Sigmoid colon (tissue), 7 donors: ENCODE measurements at places on chromosomes 5 and 9.

DNA sequence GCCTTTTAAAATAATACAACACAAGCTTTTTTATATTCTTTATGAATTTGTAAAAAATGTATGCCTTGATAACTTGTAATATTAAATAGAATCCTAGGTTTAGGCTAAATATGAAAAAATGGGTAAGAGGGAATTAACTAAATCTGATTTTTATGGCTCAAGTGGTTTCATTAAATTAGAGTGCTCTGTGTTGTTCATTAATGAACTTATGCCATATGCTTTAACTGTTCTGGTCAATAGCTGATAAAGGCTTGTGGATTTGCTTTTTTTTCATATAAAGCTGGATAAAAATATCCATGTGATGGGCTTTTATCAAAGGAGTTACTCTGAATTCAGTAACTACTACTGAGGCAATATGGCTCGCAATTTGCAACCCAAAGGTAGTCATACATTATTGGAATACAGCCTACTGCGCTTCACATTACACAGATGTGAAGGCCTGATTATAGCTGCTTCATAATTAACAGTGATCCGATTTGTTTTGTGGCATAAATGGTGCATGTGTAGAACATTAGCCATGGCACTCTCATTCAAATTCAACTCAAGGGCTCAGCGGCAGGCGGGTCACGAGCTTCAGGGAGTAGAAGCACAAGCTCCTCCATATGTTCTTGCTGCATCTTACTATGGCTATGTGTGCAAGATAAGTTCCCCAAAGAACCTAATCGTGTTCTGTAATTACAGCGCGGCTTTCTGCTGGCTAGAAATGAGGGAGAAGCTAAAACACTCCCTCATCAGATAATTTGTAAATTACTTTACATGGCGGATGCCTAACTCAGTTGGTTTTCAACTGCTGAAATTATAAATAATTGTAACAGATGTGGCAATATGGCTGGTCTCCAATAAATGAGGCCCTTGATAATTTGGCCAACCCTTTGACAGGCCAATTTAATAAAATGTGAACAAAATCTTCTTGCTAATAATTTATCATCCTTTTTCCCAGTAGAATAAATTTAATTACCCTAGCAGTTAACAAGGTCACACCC is 188.3 kb downstream of the CNTLN start:
- no peak for DNase-seq

DNA sequence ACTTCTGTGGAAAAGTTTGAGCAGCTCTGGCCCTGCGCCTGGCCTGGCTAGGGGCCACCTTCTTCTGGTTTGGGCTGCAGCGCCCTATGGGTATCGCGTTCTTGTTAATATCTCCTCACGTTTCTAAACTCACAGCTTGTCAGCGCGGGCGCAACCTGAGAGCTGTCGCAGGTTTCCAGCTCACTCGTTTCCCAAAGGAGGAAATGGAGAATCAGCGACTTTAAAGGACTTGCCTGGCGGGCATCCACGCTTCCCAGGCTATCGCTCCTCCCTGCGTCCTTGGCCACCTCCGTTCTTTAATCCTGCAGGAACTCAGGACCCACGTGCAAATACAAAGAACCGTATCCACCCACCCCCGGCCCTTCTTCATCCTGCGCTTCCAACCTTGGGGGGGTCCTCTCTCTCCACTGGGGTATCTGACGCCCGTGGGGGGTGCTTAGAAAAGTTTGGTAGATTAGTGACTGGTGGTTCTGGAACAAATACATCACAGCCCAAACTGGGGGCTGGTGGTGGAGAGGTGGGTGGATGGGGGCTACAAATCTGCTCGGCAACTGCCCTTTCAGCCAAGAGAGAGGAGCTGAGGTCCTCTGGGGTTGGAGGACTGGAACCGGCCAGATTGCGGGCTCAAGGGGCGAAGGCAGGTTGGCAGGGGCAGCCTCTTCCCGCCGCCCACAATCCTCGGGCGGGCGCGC is 578 bp upstream of the PSAT1 start:
- peak; percentile 71 for DNase-seq

GRCh38 chr9:135574331-135574730 is 12.8 kb downstream of the PAEP start:
- no peak for DNase-seq

GRCh38 chr5:135072387-135073281 is 38.6 kb upstream of the PITX1 start:
- no peak for DNase-seq

GRCh38 chr5:57446966-57447365 is 35.6 kb downstream of the ACTBL2 start:
- no peak for DNase-seq

DNA sequence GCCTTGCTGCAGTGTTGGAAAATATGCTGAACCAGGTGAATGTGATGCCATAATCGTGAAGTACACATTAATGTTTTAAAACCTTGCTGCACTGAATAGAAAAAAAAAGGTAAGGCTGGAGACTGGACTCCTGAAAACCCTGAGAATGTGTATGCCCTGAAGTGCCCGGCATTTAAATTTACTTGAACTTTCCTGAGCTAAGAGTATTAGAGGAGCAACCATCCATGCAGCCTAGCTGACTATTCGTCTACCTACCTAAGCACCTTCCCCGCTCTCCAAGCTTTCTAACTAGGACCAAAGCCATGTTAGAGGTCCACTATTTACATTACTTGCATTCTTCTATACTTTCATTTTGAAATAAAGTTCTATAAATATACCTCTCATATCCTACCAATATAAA is 1.4 kb downstream of the GABRG2 start:
- DNase-seq = no peak

DNA sequence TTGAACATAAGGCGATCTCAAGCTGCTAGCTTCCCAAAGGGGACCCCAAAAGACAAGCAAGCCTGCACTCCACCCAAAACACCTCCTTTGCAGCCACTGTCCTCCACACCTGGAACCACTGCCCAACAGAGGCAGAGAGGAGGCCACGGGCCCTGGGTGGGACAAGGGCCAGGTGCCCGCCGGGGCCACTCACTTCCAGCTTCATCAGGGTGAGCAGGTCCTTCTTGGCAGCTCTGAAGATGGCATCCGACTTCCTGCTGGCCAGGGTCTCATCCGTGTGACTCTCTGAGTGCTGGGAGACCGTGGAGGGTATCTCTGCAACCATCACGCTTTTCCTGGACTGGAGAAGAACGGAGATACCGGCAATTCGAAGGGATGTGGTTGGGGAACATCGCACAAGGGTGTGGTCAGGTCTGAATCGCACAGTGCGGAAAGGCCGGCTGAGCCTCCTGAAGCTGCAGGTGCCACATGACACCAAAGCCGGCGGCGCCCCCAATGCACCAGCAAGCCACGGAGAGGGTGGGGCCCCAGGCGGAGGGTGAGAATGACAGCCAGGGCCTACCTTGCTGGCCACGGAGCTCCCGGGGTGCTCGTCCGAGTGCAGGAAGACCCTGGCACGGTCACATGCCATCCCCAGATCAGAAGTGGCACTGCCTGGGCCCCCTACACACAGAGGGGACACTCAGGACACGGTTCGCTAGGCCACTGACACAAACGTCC is 44.6 kb downstream of the PNPLA7 start:
- peak; percentile 49 for DNase-seq

GRCh38 chr9:13431222-13431536 is 151.7 kb upstream of the MPDZ start:
- DNase-seq = no peak

- no peak for DNase-seq
Measured at GRCh38 chr9:126457890-126458289, 131.3 kb downstream of the MVB12B start.

GRCh38 chr9:135798263-135798585 is 96.2 kb downstream of the KCNT1 start:
- DNase-seq = no peak

DNA sequence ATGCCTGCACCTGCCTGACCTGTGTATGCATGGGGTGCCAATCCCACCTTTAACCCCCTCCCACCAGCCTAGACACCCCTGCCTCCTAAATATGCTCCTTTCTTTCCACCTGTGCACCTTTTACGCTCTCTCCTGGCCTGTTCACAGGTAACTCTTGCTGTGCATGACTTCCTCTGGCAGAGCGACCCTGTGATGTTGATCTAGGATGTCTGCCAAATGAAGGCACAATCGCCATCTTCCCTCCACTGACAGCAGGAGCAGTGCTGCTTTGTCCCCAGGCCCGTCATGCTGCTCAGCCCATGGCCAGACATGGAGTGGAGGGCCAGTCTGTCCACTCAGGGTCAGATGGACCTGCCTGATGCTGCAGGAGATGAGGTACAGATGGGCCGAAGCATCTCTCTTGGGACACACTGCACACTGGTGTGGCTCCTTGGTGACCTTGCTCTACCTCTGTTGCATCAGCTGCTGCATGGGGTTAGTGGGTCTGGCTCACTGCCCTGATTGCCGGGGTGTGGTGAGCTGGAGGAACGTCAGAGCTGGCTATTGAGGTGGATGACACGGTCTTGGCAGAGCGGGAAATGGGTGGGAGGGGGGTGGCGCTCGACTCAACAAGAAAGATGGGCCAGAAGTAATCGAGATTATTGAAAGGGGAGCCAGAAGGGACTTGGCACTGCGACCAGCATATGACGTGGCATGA is 101.7 kb upstream of the PITX1 start:
- DNase-seq = peak; percentile 81

GRCh38 chr9:134868751-134869553 is 11.7 kb upstream of the FCN2 start:
- DNase-seq = no peak

DNA sequence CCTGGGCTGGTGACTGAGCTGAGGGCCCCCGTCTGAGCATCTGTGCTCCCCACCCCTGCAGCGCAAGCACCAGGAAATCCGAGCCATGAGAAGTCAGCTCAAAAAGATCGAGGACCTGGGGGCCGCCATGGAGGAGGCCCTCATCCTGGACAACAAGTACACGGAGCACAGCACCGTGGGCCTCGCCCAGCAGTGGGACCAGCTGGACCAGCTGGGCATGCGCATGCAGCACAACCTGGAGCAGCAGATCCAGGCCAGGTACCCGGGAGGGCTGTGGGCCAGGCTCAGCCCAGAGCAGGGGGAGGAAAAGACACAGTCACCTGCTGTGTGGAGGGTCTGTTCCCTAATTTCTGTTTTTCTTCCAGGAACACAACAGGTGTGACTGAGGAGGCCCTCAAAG is 24.6 kb downstream of the DYNC2I2 start:
- no peak for DNase-seq

DNA sequence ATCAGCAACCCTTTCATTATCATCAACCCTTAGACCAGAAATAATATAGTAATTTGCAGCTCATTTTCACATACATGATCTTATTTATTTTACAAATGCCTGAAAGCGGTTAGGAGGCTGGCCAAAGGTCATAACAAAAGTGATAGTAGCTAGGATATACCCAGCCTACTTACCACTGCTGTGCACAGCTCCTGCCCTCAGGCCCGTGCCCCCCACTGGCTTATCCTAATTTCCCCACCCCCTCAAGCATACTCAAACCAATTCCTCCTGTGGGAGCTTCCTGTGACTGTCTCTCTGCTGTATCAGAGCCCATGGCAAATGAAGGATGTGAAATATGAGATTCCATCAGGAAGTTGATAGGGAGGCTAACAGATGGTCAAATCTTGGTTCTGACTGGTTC is 14.8 kb downstream of the FAM219A start:
- DNase-seq = no peak

DNA sequence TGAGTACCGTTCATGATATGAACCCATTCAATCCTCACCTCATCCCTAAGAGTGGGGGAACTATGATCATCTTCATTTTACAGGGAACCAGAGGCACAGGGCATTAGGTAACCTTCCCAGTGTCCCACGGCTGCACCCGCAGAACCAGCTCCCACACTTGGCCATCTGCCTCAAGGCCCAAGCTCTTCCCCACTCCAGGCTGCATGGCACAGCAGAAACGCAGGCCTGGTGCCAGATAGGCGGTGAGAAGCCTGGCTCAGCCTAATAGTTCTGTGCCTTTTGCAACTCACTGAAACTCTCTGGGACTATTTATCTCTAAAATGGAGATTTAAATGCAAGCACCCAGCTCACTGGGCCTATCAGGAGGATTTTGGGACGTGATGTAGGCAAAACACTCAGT is 90.8 kb upstream of the ZNF618 start:
- DNase-seq = no peak

GRCh38 chr5:74875994-74876791 is 10.0 kb upstream of the FAM169A start:
- no peak for DNase-seq

GRCh38 chr5:1709171-1709803 is 90.3 kb downstream of the MRPL36 start:
- no peak for DNase-seq

DNA sequence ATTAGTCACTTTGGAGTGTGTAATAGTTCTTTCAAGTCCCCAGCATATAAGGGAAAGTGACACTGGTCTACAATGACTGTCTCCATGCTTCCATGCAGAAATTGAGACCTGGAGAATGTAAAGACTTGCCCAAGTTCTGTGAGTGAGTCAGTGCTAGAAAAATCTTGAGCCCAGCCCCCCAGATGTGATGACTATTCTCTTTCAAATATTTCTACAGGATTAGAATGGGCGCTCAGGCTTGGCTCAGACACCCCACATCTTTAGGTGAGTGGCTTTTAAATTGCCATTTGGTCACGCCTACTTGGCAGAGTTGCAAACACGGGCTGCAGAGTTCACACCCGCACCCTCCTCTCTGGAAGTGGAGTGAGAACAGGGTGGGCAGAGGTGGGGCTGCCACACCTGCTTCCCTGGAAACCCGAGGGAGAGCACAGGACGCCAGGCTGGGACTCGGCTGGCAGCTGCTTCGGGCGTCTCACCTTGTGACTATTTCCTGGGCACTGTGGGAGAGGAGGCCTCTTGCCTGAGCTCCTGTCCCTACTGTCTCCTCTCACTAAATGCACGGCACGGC is 37.6 kb downstream of the ROPN1L start:
- DNase-seq = no peak

DNA sequence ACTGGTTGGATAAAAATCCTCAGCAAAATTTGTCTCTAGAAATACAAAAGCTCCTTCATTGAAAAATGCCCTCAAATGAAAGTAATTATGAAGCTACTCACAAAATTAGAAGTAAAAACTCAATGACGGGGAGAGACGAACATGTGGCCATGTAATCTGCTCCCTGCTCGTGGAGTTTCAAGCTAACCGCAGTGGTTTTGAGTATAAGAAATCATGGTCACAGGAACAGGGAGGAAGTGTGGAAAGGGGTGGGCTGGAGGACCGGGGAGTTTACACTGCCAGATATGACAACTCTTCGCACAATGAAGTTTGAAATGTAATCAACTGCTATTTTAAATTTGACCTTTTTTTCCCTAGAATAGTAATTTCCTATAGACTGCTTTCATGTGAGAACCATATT is 765.4 kb upstream of the DMAC1 start:
- no peak for DNase-seq

- no peak for DNase-seq
Measured at GRCh38 chr5:173583346-173583745, 33.1 kb downstream of the BOD1 start.
